ENCODE measurements at places on chromosomes 11 and 22. TPM values are rescaled to one million over a fixed set of nuclear protein-coding genes. Genes with fewer than 3 reads are reported as not detected.

RRAS2 gene
- polyA plus RNA-seq = 16.1 TPM

MUC6 gene
- 0.34 TPM for polyA plus RNA-seq

UPK3A gene
- polyA plus RNA-seq = not detected

GRCh38 chr11:93648158-93648557, 13.3 kb upstream of the CEP295 start:
- peak; percentile 36 for DNase-seq

PLA2G3 gene
- not detected for polyA plus RNA-seq

DNA sequence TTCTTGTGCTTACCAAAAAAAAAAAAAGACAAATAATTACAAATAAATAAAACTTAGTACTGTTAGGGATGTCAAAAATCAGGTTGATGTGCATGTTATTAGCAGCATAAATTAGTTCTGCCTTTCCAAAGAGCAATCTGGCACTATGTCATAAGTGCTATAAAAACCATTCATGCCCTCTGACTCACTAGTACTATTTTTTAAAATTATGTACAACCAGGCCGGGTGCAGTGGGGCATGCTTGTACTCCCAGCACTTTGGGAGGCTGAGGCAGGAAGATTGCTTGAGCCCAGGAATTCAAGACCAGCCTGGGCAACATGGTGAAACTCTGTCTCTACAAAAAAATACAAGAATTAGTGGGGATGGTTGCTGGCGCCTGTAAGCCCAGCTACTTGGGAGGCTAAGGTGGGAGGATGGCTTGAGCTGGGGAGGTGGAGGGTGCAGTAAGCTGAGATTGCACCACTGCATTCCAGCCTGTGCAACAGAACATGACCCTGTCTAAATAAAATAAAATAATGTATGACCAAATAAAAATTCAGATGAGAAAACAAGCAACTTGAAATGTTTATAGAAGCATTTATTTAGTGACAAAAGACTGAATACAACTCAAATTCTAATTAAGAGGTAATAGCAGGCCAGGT, 25.3 kb downstream of the UEVLD start:
- DNase-seq = no peak

DNA sequence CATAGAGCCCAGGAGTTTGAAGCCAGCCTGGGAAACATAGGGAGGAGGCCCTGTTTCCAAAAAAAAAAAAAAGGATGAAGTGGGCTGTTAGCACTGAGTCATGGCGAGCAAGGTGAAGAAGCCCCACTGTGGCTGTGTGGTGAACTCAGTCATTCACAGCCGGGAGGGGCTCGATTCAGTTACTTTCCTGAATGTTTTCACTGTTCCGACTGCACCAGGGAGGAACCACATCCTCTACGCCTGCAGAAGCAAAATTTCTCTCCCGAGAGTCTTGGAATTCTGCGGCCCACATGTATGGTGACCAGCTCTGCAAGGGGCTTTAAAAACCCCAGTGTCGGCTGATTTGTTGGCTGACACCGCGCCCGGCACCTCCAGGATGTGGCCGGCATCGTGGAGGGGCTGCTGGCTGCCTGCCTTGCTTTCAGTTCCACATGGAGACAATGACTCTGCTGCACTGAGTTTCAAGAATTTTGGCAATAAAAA, 27.8 kb upstream of the GRAMD4 start:
- no peak for DNase-seq
